GM23248 (cell line): ENCODE measurements at places on chromosomes 5 and 9. TPM values are rescaled to one million over a fixed set of nuclear protein-coding genes. Genes with fewer than 3 reads are reported as not detected.

The ABO gene
- polyA plus RNA-seq: not detected in 2 replicates

The PCDHB16 gene
- polyA plus RNA-seq: 4.8 and 5.0 TPM in 2 replicates

The ADAMTS19 gene
- not detected in 2 replicates for polyA plus RNA-seq

The TMC1 gene
- polyA plus RNA-seq: 0.32 and 0.45 TPM in 2 replicates

The FGD3 gene
- polyA plus RNA-seq: not detected in 2 replicates

The TAF11L10 gene
- polyA plus RNA-seq: not detected in 2 replicates

The SLC25A2 gene
- polyA plus RNA-seq: not detected in 2 replicates

The SLC45A2 gene
- polyA plus RNA-seq: not detected in 2 replicates

The JAKMIP2 gene
- 0.11 and 0.23 TPM in 2 replicates for polyA plus RNA-seq

The SHOC1 gene
- polyA plus RNA-seq: 0.09 and 0.11 TPM in 2 replicates

The CCL19 gene
- not detected in 2 replicates for polyA plus RNA-seq

The TRPM6 gene
- polyA plus RNA-seq: not detected in 2 replicates

The BHMT2 gene
- polyA plus RNA-seq: 6.2 and 7.0 TPM in 2 replicates

The NRG2 gene
- 0.05 TPM in 1 of 2 replicates, not detected in the other for polyA plus RNA-seq

The NCS1 gene
- 4.7 and 5.7 TPM in 2 replicates for polyA plus RNA-seq

The KCNV2 gene
- polyA plus RNA-seq: not detected in 2 replicates

The OBP2B gene
- not detected in 2 replicates for polyA plus RNA-seq

The PCDHA1 gene
- not detected in 2 replicates for polyA plus RNA-seq
